ENCODE measurements at places on chromosomes 7 and 10.

DNA sequence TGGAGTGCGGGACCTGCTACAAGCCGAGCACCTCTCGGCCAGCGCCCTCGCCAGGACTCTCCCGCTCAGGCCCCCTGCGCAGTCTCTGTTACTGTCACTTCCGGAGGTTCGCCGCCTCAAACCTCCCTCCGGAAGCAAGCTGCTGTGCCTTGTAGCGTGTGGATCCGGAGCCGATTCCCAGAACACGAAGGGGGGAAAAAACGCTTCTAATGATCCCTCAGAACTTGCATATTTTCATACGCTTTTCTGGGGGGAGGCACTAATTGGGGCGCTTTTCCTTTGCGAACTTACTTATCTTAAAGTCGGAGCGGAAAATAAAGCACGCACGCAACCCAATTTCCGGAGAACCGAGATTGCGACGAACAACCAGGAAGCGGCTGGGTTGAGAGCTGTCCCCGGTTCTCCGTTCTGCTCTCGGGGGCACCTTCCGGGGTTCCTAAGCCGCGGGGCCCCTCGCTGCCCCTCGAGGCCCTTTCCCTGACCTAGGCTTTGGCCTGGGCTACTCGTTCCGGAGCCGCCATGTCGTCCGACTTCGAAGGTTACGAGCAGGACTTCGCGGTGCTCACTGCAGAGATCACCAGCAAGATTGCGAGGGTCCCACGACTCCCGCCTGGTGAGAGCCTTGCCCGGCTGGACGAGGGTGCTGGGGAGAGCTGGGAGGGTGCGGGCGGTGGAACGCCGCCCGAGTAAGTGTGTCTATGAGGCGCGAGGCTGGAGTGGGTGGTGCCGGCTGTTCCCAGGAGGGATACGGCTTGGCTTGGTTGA, at the start of the genes VTI1A and ZDHHC6:
Gene VTI1A, plus strand, starts transcription at position 361 of the 765 bp plus-strand sequence. Its CDS starts 159 bp downstream, at position 520.
Gene ZDHHC6, minus strand, starts transcription at position 60 of the 765 bp plus-strand sequence. CDS start 1,478 bp downstream, outside the sequence.
- peak; percentile 87 for DNase-seq

DNA sequence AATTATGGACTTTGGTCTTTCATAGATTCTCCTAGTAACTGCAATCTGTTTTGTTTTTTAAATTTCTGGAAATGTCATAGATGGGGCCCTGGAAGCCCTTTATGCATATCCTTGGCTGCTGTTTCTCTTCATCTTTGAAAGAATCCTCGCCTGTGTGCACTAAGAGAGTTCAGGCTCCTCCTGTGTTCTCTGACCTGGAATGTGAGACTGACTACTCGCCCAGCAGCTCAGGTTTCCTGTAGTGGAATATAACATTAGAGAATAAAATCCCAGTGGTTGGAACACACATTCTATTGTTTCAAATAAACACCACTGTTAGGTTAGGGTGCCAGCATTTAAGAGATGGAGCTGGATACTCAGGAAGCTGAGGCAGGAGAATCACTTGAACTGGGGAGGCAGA, 56.3 kb downstream of the WDFY4 start:
- DNase-seq, result no peak

DNA sequence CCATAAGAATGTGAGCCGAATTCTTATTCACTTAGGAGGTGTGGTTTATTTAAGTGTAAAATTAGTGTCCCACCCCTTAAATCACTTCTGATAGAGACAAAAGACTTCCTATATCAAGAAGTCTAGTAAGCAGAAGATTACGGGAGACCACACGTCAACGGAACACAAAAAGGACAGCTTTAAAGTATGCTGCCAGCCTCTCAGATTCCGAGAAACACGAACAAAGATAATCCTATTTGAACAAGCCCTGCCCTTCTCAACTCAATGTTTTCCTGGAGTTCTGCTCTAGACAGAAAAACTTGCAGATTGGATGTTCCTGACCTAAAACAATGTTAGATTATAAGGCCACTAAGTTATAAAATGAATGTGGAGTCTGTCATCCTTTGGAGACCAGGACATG, 4.9 kb upstream of the MCU start:
- no peak for DNase-seq

DNA sequence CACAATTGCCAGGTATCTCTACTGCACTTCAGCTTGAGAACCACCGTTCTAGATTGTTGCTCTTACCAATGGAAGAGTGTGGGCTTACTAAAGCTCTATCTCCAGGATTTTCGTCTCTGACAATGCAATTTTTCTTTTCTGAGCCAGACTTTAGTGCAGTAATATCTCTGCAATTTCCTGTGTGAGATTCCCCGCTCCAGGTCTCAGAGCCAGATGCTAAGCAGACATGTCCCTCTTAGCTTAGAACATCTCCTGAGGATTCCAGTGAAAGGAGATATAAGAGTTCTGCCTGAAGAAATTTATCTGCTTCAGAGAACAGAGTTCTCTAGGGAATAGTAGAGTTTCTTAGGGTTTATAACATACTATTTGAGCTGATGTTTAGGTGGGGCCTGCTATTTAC, 82.0 kb downstream of the SND1 start:
- DNase-seq, result no peak
